ENCODE measurements at places on chromosomes 4 and X. TPM values are rescaled to one million over a fixed set of nuclear protein-coding genes. Genes with fewer than 3 reads are reported as not detected.

DNA sequence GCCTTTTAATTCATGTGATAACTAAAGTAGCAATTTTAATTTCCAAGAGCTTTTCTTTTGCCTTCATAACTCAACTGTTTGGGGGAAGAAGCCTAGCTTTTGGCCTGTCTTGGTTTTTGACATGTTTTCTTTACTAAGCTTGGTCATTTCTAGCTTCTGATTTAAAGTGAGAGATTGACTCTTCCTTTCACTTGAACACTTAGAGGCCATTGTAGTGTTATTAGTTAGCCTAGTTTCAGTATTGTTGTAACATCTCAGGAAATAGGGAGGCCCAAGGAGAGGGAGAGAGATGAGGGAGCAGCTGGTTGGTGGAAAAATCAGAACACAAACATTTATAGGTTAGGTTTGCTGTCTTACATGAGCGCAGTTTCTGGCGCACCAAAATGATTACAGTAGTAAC is 44.8 kb downstream of the DCLK2 start:
- no peak overlapping the region for H3K4me3 ChIP-seq
- no peak for DNase-seq
- H3K4me1 ChIP-seq: no peaks in the 10 kb centered on the region
- H3K27me3 ChIP-seq: peaks cover under 1% of the 10 kb centered on the region
- no peaks in the 10 kb centered on the region for H3K36me3 ChIP-seq
- no peak overlapping the region for H3K27ac ChIP-seq

GRCh38 chr4:124537971-124538370 is 174.6 kb downstream of the ANKRD50 start:
- no peaks in the 10 kb centered on the region for H3K4me1 ChIP-seq
- no peaks in the 10 kb centered on the region for H3K36me3 ChIP-seq
- H3K27ac ChIP-seq: no peak overlapping the region
- no peak overlapping the region for H3K4me3 ChIP-seq

The GLRA3 gene
- not detected for total RNA-seq

The YY2 gene
- total RNA-seq: 2.0 TPM

GRCh38 chr4:184573701-184574100 is 75.5 kb downstream of the CASP3 start:
- peak overlapping the region; percentile 80 for H3K27ac ChIP-seq
- DNase-seq: no peak

GRCh38 chr4:98614094-98614493 is 44.3 kb downstream of the TSPAN5 start:
- H3K27me3 ChIP-seq: no peaks in the 10 kb centered on the region
- H3K4me3 ChIP-seq: no peak overlapping the region
- no peak for DNase-seq
- H3K27ac ChIP-seq: no peak overlapping the region
- H3K36me3 ChIP-seq: no peaks in the 10 kb centered on the region

DNA sequence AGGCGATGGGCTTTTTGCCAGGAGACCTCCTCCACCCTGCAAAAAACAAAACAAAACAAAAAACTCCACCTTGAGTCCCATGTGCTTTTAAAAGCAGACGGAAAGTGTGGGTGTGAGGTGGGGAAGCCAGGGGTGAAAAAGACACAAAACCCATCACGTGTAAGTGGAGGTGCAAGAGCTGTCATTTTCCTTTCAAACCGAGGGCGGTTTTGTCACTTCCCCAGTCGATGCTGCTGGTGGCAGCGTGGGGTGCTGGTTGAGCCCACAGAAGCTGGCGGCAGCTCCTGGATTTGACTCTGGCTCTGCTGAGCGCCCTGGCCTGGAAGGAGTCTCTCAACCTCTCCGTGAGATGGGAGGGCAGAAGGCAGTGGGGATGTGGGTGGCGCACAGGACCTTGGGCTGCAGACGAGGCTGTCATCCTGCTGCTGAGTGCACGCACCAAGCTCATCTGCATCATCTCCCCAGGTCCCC is 110.0 kb downstream of the PSAPL1 start:
- H3K27ac ChIP-seq: no peak overlapping the region
- H3K36me3 ChIP-seq: no peaks in the 10 kb centered on the region
- no peak overlapping the region for H3K4me3 ChIP-seq
- DNase-seq: peak; percentile 27
- no peaks in the 10 kb centered on the region for H3K4me1 ChIP-seq

DNA sequence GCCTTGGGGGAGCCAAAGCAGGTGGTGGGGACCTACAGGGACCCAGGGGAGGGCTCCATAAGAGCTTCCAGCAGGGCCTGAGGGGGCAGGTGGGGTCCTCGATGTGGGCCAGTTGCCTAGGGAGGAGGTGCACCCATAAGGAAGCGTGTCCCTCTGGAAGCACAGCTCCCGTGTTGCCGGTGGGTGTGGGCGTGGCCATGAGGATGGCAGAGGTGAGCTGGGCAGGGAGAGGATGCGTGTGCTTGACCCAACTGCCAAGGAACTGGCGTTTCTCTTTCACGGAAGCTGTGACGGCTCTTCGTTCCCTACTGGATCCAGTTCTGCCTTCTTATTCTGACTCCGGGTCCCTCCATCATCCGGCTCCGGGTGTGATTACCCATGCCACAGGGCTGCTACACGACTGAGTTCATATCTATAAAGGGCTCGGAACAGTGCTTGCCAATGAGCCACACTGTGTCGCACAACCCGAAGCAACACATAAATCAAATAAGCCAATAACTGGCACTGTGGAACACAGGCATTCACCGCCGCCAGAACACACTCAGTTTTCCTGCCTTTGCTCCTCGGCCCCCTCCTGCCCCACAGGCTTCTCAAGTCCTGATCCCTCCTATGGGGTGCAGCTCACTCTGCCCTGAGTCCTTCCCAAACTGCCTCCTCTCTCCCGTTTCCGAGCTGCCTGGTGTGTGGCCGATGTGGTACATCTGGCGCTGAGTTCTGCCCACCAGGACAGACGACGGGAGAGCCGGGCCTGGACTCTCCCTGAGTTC is 35.5 kb downstream of the RNF212 start:
- H3K27ac ChIP-seq: no peak overlapping the region
- no peak for DNase-seq
- peaks cover 6% of the 10 kb centered on the region for H3K4me1 ChIP-seq
- H3K36me3 ChIP-seq: no peaks in the 10 kb centered on the region
- H3K27me3 ChIP-seq: peaks cover 15% of the 10 kb centered on the region
- no peak overlapping the region for H3K4me3 ChIP-seq

- no peak overlapping the region for H3K27ac ChIP-seq
- H3K4me3 ChIP-seq: peak overlapping the region; percentile 72
- H3K27me3 ChIP-seq: peaks cover 12% of the 10 kb centered on the region
- no peak for DNase-seq
- no peaks in the 10 kb centered on the region for H3K36me3 ChIP-seq
- peaks cover 2% of the 10 kb centered on the region for H3K4me1 ChIP-seq
These were observed 609 bp downstream of the REPS2 start for GRCh38 chrX:16946971-16947562.

The CXorf65 gene
- total RNA-seq: 17.3 TPM

The MAGEA12 gene
- not detected for total RNA-seq

DNA sequence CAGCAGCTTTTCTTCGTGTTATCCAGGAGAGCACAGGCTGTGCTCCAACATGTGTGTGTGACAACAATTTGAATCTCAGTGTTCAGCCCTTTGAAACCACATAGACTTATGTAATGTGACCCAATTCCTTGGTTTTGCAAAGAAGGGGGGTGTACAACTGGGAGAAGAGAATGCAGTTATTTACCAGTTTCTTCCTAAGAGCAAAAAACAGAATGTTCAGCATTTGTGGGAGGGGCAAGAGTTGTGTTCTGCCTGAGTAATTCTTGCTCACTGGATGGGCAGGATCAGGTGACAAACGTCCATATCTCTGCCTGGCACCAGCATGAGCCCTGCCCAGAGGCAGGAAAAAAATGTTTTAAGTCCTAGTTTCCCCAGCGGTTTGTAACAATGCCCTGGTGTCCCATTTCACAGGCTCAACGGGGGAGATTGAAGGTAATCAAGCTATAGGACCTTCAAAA is 72.0 kb downstream of the PRPS1 start:
- no peaks in the 10 kb centered on the region for H3K36me3 ChIP-seq
- no peak overlapping the region for H3K4me3 ChIP-seq
- H3K27me3 ChIP-seq: no peaks in the 10 kb centered on the region
- no peak overlapping the region for H3K27ac ChIP-seq
- peaks cover 10% of the 10 kb centered on the region for H3K4me1 ChIP-seq

The GAGE13 gene
- total RNA-seq: not detected

DNA sequence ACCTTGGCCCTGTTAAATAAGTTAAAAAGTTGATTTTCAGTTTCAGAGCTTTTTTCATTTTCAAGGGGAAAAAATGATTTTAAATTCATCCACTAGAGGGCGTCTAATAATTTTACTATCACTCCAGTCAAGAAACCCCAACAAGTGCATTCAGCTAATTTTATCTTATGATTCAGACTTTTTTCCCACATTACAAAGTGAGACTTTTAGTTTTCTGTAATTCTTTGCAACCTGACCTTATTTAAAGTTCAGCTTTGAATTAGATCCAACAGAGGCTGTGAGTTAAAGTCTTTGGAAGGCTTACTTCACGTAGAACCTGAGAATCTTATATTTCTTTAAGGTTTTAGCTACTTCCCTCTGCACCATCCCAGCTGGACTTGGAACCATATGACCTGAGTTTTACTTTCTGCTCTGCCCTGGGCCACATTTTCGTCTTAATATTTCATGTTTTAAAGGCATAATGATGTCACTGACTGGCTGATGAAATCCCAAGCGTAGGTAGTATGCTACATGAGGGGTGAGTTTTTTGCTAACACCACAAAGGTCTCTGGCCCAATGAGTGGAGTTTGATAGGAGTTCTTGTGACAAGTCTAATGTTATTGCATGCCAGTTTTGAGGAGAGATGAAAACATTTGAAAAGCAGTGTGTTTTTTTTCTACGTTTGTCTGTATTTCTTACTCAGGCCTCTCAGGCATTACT is 7.2 kb downstream of the GNRHR start:
- peak overlapping the region; percentile 78 for H3K27ac ChIP-seq
- H3K4me3 ChIP-seq: no peak overlapping the region
- H3K27me3 ChIP-seq: no peaks in the 10 kb centered on the region
- peaks cover 14% of the 10 kb centered on the region for H3K4me1 ChIP-seq

DNA sequence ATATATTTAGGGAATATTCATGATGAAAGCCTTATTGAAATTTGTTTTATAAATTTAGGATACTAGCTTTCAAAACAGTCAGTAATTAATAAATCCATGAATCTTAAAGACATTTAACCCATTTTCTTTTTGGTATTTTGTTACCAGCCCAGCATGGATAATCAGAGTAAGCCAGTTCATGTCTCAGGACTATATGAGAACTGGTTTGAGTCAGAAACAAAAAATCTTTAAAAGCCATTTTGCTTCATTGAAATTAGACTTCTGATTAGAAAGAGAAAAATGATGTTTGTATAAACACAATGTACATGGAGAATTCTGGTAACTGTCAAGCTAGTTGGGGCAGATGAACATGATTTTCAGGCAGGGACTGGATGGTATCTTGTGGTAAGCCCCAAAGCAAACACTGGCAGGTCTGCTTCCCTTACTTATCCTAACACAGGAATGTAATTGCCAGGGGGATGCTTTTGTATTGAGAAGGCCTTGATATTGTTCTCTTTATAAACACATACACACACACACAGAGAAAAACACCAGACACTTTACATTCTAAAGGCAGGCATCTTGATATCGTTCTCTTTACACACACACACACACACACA is 9.4 kb downstream of the ARHGAP10 start:
- H3K27me3 ChIP-seq: no peaks in the 10 kb centered on the region
- H3K4me3 ChIP-seq: no peak overlapping the region
- peaks cover 3% of the 10 kb centered on the region for H3K36me3 ChIP-seq
- no peak for DNase-seq

DNA sequence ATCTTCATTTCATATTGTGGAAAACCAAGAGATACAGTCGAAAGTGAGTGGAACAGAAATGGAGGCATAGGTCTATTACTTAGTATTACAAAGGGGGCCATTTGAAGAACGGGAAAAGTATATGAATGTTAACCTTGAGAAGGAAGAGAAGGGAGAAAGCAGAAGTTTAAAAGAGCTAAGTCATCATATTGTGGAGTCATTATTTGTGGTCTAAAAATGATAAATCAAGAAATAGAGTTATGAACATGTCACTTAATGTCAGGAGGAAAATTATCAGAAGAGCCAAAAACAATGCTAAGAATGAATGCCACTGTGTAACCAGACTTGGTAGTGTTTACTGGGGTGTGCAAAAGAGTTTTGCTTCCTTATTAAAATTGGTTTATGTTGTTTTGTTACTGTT is 589.5 kb upstream of the LCORL start:
- DNase-seq: no peak
- H3K36me3 ChIP-seq: no peaks in the 10 kb centered on the region
- peaks cover 11% of the 10 kb centered on the region for H3K27me3 ChIP-seq
- no peaks in the 10 kb centered on the region for H3K4me1 ChIP-seq
- no peak overlapping the region for H3K4me3 ChIP-seq

Measured in activated CD8-positive, alpha-beta T cell treated with anti-CD3 and anti-CD28 coated beads for 36 hours (primary cell).